NCI-H2171 treated with DMSO at 0.1 percent for 48 hours (cell line): ENCODE measurements at places on chromosomes 1 and 21.

GRCh38 chr1:22408230-22408629 lies 43.4 kb upstream of the ZBTB40 start:
- peak; percentile 48 for DNase-seq

DNA sequence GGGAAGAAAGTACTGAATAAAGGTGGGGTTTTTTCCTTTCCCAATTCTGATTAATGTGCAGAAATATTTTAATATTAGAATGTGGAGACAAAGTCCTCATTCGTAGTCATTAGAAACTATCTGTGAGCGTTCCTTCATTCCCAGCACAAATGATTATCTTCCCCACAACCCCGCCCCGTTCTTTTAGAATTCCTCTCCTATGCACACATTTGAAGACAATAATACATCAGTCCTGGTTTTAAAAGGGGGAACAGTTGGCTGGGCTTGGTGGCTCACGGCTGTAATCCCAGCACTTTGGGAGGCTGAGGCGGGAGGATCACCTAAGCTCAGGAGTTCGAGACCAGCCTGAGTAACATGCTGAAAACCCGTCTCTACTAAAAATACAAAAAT lies 876 bp downstream of the ALDH9A1 start:
- no peak for DNase-seq

GRCh38 chr1:201505503-201505890 lies 1.4 kb downstream of the CSRP1 start:
- no peak for DNase-seq

GRCh38 chr1:88068407-88068960 lies 615.6 kb upstream of the PKN2 start:
- DNase-seq, result no peak

- DNase-seq, result no peak
These were observed 5.2 kb downstream of the GPR25 start for GRCh38 chr1:200877839-200878551.

DNA sequence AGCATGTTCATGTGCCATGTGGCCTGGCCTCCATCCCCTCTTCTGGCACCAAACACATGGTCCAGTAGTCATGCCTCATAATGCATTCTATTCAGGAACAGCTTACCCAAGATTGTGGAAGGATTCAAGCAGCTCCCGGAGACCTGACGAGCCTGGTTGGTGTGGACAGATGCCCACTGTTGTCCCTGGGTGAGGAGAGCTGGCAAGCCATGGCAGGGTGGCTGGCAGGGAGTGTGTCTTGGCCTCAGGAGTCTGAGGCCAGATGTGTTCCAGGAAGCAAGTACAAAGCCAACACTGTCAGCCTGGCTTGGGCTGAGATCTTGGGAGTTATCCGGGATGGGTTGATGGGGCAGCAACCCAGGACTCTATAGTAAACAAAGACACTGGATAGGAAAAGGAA lies 7.3 kb upstream of the FABP3 start:
- DNase-seq, result no peak
